Activated CD4-positive, alpha-beta T cell treated with anti-CD3 and anti-CD28 coated beads, Interleukin-2, amount 50 U/mL, for 48 hours (primary cell): ENCODE measurements at places on chromosomes 6 and 20.

DNA sequence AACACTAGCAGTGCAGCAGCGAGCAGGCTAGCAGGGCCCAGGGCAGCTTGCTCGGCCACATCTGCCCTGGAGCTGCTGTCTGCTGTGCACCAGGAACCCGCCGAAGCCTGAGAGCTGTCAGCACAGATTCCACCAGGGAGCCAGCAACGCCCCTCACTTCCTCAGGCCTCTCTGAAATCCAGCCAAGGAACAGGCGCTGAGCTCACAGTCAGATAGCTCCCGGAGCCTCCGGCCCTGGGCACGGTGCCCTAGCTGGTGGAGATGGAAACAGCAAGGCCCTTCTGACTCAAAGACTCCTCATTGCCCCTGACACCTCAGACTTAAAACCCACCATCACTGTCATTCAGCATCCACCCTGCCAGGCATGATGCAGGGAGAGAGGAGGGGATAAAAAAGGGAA lies 839.4 kb downstream of the MAFB start:
- DNase-seq: no peak

DNA sequence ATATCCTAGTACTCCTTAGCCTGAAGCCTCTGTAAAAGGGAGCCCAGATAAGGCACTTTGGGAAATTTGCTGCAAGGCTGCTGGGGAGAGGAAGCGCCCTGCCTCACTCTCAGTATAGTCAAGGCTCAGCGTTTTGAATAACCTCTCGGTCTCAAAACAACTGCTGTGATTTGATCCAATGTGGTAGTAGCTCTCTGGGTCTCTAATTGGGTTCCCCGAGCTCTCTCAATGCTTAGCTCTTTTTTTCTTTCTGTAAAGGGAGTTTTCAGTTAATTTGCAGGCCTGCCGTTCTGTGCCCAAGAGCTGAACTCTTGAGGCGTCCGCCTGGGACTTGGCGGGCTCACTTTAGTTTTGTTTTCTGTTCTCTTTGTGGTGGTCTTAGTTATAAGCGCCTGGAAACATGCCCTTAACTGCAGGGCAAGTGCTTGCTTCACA lies 41.2 kb downstream of the ZHX3 start:
- no peak for DNase-seq

- no peak for DNase-seq
These were observed 14.0 kb upstream of the COL10A1 start for GRCh38 chr6:116139917-116140316.

DNA sequence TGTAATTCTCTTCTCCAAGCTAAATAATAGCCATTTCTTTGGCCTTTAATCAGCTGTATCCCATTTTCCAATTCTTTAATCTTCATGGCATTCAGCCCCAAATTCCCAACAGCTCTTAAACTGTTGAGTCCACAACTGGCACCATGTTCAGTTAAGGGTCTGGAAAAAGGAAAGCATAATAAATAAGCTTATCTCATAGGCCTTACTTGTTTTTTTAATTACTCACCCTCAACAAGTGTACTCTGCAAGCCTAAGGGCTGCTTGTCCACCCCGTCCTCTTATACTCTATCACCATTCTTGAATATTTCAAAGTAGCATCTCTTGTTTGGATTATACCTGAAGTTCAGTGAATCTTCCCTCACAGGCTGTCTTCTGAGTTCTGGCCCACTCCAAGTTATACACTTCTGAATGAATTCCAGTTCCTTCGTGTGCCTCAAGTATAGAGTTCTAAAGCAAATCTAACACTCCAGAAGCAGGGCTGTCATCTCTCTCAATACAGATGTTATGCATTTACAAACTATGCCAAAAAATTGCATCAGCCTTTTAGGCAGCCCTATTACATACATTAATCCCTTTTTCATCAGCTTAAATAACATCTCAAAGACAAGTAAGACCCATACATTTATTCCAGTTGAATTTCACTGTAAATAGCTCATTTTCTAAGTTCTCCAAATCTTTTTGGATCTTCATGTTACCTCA lies 98.7 kb downstream of the COL21A1 start:
- DNase-seq: no peak

DNA sequence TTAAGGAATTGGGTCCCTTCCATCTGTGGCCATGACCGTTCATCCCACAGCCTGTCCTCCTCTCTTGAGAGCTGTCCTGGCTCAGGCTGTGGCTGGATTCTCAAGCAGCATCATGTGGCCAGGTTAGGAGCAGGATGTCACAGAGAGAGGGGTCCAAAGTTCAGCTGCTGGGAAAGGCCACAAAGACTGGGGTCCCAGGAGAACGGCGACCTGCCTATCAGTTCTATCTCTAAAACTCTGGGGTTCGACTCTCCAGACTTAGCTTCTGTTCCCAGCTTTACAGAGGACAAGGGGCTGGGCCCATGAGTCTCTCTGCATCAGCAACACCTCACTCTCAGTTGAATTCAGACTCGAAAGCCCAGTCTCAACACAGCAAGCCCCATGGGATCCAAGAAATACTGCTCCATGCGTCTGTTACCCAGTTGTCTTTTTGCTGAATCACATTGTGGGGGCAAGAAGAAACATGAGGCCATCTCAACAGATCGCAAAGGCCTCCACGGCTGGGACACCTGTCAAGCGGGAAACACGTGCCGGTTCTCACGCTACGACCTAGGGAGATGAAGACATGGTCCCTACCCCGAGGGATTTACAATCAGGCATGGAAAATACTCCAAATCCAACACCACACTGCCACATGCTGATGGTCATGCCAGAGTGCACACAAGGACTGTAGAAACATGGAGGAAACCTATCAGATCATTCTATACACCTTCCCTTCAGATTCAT lies 95.4 kb downstream of the SLC22A23 start:
- no peak for DNase-seq
